ENCODE measurements at places on chromosomes 5 and 9. TPM values are rescaled to one million over a fixed set of nuclear protein-coding genes. Genes with fewer than 3 reads are reported as not detected.

Gene TMEM8B
- 6.4 TPM for total RNA-seq

- H3K4me3 ChIP-seq: no peak overlapping the region
- no peaks in the 10 kb centered on the region for H3K36me3 ChIP-seq
- no peak overlapping the region for H3K27ac ChIP-seq
- no peak for DNase-seq
These were observed 268.6 kb downstream of the CDH10 start for GRCh38 chr5:24376210-24376609.

DNA sequence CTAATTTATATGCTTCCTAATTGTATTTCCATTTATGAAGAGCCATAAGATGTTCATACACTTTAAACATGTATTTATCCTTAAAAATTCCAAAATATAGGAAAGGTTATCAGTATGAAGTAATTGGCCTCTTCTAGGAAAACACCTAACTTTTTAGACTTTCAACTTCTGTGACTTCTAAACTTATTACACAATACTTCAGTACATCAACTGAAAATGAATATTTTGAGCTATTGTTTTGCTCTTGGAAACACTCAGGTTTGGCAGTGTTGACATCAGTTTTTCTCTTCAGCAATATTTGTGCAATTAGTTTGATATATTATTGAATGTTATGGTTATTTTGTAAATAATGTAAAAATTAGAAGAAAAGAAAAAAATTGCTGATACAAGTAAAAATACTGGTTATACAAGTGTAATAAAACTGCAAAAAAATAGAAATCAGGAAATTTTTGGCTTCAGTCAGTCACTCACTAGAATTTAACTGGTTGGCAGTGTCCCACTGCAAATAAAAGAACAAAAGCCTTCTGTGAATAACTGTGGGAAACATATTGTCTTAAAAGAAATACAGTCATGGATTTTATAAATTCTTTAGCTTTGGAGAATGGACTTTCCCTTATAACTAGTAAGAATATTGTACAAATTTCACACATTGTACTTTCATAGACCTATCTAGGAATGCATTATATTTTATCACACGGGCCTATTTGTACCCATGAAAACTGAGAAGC, 635.9 kb downstream of the TLE1 start:
- H3K27me3 ChIP-seq: no peaks in the 10 kb centered on the region
- H3K4me1 ChIP-seq: no peaks in the 10 kb centered on the region
- H3K4me3 ChIP-seq: no peak overlapping the region
- DNase-seq: no peak
- no peak overlapping the region for H3K27ac ChIP-seq

- H3K27me3 ChIP-seq: no peaks in the 10 kb centered on the region
- no peak overlapping the region for H3K4me3 ChIP-seq
- H3K27ac ChIP-seq: no peak overlapping the region
- DNase-seq: no peak
These were observed 7.7 kb downstream of the FREM1 start for GRCh38 chr9:14902561-14902960.

DNA sequence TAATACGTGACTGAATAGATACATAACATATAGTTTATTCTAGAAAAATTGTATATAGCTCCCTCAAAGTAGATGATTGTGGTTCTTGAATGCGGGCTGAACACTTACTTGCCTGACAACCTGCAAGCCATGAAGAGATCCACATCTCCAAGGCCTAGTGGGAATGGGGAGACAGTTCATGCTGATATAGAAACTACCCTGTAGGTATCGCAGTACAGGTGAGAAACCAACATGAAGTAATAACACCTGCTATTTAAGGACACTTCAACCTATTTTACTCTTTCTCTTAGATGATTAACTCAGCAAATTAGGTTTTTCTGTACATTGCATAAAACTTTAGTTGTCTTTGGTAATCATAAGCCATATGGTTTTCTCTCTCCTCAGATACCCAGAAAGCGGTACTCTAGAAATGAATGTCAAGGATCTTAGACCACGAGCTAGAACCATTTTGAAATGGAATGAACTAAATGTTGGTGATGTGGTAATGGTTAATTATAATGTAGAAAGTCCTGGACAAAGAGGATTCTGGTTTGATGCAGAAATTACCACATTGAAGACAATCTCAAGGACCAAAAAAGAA, 47.3 kb downstream of the UHRF2 start:
- no peaks in the 10 kb centered on the region for H3K4me1 ChIP-seq
- H3K4me3 ChIP-seq: no peak overlapping the region
- no peaks in the 10 kb centered on the region for H3K36me3 ChIP-seq
- H3K27me3 ChIP-seq: no peaks in the 10 kb centered on the region
- no peak for DNase-seq
- no peak overlapping the region for H3K27ac ChIP-seq

GRCh38 chr9:121292051-121292450, 24.1 kb downstream of the GSN start:
- H3K27ac ChIP-seq: no peak overlapping the region
- H3K4me3 ChIP-seq: no peak overlapping the region
- no peak for DNase-seq
- H3K36me3 ChIP-seq: no peaks in the 10 kb centered on the region
- H3K27me3 ChIP-seq: no peaks in the 10 kb centered on the region

GRCh38 chr9:91532325-91532724, 108.7 kb upstream of the NFIL3 start:
- H3K27me3 ChIP-seq: no peaks in the 10 kb centered on the region
- no peaks in the 10 kb centered on the region for H3K36me3 ChIP-seq
- H3K27ac ChIP-seq: no peak overlapping the region

Gene SLC27A4
- total RNA-seq: 30.4 TPM

Gene CDH12
- total RNA-seq: not detected

Gene NFIB
- total RNA-seq: 29.0 TPM

Gene TCF7
- 8.9 TPM for total RNA-seq

Gene RNF208
- total RNA-seq: 38.0 TPM

- no peaks in the 10 kb centered on the region for H3K4me1 ChIP-seq
- no peak overlapping the region for H3K27ac ChIP-seq
- H3K27me3 ChIP-seq: peaks cover 13% of the 10 kb centered on the region
- H3K4me3 ChIP-seq: no peak overlapping the region
These were observed 96.7 kb upstream of the SMIM23 start for GRCh38 chr5:171688696-171689495.

DNA sequence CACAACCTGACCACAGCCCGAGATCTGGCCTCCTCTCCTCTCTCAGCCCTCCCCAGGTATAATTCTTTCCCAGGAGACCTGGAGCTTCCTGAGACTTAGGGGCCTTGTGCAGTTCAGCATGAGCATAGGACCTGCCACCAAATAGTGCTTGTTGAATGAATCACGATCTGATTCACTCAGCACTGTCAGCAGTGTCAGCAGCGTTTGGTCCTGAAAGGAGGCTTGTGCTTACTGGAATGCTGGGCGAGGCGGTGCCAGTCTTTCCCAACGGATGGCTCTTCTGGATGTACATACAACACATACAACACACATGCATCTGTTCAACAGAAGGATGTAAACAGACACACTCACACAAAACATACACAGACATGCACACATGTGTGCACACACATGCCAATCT, 173.3 kb downstream of the COL23A1 start:
- no peak for DNase-seq
- peaks cover 94% of the 10 kb centered on the region for H3K27me3 ChIP-seq
- H3K4me1 ChIP-seq: no peaks in the 10 kb centered on the region

Gene TRPM3
- total RNA-seq: 0.26 TPM

Gene TMC1
- 9.0 TPM for total RNA-seq

Gene MPDZ
- total RNA-seq: 10.8 TPM

Gene C8G
- total RNA-seq: 4.4 TPM

DNA sequence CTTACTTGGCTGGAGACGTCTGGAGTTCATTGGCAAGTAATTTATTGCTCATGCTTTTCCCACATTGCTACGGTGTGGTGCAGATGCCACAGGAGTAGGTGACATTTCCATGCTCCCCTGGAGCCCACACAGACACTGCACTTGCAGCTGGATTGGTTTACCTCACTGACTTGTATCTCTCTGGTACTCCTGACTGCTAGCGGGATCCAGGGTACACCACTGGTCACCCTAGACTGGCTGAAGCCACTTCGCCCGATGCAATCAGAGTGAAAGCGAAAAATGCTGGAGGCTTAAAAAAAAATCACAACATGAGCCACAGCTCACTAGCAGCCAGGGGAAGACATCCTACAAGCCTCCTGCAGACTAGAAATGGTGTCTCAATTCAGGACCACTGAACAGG, 32.6 kb upstream of the SLIT3 start:
- no peak overlapping the region for H3K27ac ChIP-seq
- H3K36me3 ChIP-seq: no peaks in the 10 kb centered on the region
- H3K4me3 ChIP-seq: no peak overlapping the region
- H3K27me3 ChIP-seq: no peaks in the 10 kb centered on the region

GRCh38 chr5:167820101-167820990, 471.1 kb upstream of the WWC1 start:
- H3K4me3 ChIP-seq: no peak overlapping the region
- DNase-seq: no peak
- no peaks in the 10 kb centered on the region for H3K4me1 ChIP-seq
- H3K27me3 ChIP-seq: no peaks in the 10 kb centered on the region
- H3K36me3 ChIP-seq: no peaks in the 10 kb centered on the region

Gene TMOD1
- 7.1 TPM for total RNA-seq

- H3K4me3 ChIP-seq: no peak overlapping the region
- DNase-seq: no peak
- no peaks in the 10 kb centered on the region for H3K27me3 ChIP-seq
- H3K36me3 ChIP-seq: no peaks in the 10 kb centered on the region
These were observed 190.8 kb upstream of the RASA1 start for GRCh38 chr5:87076931-87077330.

GRCh38 chr5:96026406-96027041, 64.9 kb upstream of the ELL2 start:
- peaks cover 18% of the 10 kb centered on the region for H3K4me1 ChIP-seq
- H3K4me3 ChIP-seq: no peak overlapping the region
- no peaks in the 10 kb centered on the region for H3K27me3 ChIP-seq
- H3K36me3 ChIP-seq: no peaks in the 10 kb centered on the region
- no peak overlapping the region for H3K27ac ChIP-seq
- DNase-seq: no peak

DNA sequence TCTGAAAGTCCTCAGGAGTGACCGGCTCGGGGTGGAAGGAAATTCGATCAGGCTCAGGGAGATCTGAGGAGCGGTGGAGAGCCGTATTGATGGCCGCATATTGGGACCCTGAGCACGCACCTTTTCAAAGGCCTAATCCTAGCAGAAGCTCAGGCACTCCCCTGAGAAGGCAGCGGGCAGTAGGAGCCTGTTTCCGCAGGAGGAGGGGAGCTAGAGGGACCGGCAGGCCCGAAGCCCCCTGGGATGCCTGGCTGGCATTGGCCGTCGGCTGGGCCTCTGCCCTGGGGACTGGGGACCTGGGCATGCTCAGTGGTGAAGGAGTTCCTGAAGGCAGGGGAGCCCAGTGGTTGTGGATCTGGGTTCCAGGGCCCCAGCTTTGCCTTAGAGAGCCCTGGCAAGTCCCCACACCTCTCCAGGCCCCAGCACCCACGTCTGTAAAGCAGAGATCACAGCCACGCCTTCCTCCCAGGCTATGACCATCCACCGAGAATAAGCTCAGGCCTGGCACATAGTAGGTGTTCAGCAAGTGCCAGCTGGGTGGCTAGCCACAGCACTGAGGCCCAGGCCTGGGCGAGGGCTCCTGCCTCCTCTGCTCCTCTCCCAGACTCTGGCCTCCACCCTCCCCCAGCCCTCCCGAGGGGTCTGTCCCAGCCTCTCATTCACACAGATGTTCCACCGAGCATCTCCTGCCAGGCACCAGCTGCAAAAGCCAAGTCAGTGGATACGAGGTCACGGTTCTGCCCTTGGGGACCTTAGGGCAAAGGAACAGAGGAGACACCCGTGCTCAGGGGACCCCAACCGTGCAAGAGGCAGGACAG, 17.2 kb upstream of the QRFP start:
- H3K4me3 ChIP-seq: peak overlapping the region; percentile 34
- 0 out of 2 replicates have a peak, but pooled peaks cover 4% of the 10 kb centered on the region for H3K4me1 ChIP-seq
- no peak for DNase-seq
- no peak overlapping the region for H3K27ac ChIP-seq

- no peaks in the 10 kb centered on the region for H3K4me1 ChIP-seq
- no peak for DNase-seq
- H3K4me3 ChIP-seq: no peak overlapping the region
- H3K27me3 ChIP-seq: no peaks in the 10 kb centered on the region
These were observed 288.8 kb downstream of the GLIS3 start for GRCh38 chr9:4011054-4011453.

Gene TAS2R1
- not detected for total RNA-seq

DNA sequence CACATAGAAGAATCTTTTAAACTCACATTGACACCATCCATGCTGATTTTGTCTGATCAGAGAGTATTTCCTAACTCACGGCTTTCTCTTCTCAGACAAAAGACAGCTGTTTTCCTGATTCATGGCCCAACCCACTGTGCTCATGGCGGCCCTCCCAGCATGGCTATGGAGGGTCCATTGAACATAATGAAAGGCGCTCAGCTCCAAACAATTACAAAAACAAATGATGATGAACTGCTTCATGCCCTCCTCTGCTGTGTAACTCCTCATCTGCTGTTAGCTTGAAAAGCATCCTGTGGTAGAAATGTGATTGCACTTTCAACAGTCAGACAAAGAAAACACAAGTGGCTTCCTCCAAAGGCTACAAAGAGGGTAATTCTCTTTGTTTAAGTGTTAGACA, 673.8 kb downstream of the PRELID2 start:
- H3K27ac ChIP-seq: no peak overlapping the region
- H3K36me3 ChIP-seq: no peaks in the 10 kb centered on the region
- peaks cover 10% of the 10 kb centered on the region for H3K4me1 ChIP-seq
- H3K27me3 ChIP-seq: no peaks in the 10 kb centered on the region
- no peak overlapping the region for H3K4me3 ChIP-seq

- peaks cover 18% of the 10 kb centered on the region for H3K27me3 ChIP-seq
- DNase-seq: no peak
- peaks cover 11% of the 10 kb centered on the region for H3K4me1 ChIP-seq
These were observed 91.6 kb downstream of the NPR3 start for GRCh38 chr5:32802764-32803163.

DNA sequence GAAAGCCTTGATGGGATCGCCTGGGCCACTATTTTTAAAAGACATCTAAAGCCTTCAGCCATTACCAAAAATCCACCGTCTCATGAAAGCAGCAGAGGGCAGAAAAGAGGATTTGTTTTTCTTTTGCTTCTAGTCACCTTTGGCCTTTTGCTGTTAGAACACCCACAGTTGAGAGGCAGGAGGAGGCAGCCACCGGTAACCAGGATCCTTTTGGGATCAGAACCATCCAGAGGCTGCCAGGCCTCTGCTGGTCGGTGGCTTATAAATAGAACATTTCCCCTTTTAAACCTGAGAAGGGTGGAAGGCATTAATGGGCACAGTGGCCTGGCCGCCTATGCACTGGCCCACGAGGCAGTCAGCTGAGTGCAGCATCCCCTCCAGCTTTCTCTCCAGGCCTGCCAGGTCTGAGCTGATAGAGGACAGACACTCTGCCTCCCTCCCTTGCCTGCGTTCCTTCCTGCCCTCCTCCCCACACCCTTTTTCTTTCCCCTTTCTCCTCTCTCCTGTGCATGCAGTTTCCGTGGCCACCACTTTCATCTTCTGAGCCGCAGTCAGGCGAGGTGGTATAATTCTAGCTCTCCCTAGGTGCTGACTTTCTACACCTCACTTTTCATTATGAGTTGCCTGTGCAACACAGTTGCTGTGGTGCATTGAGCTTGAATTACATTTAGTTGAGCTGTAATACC, 253.4 kb downstream of the ARHGAP26 start:
- H3K27ac ChIP-seq: no peak overlapping the region
- H3K4me1 ChIP-seq: no peaks in the 10 kb centered on the region
- H3K4me3 ChIP-seq: no peak overlapping the region
- H3K27me3 ChIP-seq: no peaks in the 10 kb centered on the region

GRCh38 chr9:132425675-132426062, 15.7 kb downstream of the CFAP77 start:
- DNase-seq: no peak
- no peaks in the 10 kb centered on the region for H3K36me3 ChIP-seq
- peaks cover 98% of the 10 kb centered on the region for H3K27me3 ChIP-seq
- no peak overlapping the region for H3K4me3 ChIP-seq
- no peak overlapping the region for H3K27ac ChIP-seq

Gene SCGB3A2
- not detected for total RNA-seq
